CD4-positive, alpha-beta T cell treated with Interleukin-6 at 100 ng/mL for 8 hours (primary cell): ENCODE measurements at places on chromosomes 7 and 10.
A peak's percentile ranks its signal among the peaks of the same experiment; 100 is the strongest.

- no peak for DNase-seq
Measured at GRCh38 chr7:157693071-157693520, 356.3 kb downstream of the DNAJB6 start.

DNA sequence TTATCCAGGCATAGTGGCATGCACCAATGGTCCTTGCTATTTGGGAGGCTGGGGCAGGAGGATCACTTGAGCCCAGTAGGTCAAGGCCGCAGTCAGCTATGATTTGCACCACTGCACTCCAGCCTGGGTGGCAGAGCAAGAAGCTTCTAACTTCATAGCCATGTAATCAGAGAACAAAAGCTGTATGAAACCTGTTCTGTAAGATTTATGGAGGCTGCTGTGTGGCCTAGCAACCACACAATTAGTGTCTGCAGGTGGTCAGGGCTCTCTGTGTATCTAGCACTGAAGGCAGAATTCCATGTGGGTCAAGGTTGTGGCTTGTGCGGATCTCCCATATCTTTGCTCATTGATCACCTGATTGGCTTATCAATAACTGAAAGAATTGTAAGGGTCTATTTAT lies 221.5 kb upstream of the FOXK1 start:
- no peak for DNase-seq

GRCh38 chr7:116445447-116446211 lies 53.9 kb upstream of the CAV2 start:
- DNase-seq: no peak

DNA sequence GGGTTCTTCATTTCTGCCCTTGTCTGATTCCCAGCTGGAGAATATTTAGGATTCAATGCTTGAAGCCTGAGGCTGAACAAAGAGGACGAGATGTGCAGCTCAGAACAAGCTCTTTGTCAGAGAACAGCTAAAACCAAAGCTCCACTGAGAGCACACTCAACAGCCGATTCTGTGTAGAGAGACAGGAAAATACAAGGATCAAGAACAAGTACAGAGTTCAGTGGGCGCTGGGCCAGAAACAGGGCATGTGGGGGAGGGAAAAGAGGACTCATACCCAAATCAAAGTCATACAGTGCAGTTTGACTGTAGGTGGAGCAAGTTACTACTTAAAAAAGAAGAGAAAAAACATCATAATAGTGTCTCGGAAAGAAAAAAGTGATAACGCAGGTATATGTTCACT lies at the start of gene AGMO:
TSS of gene AGMO (minus strand) at position 181 of the 400 bp plus-strand sequence.
- DNase-seq: no peak

DNA sequence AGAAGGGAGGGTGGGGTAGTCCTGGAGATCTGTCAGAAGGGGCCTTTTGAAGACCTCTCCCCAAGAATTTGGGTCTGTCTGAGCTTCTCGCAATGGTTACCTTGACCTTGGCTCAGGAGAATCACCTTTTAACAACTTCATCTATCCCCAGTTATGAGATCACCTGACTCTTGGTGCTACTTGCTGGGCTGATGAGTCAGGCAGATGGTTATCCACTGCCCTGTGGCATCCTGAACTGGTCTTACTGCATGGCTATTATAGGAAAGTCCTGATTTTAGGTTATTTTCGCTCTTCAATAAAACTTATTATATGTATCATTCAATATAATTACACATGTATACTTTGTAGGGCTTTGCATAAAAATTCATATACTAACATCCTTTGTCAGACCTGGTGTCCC lies 274.7 kb downstream of the GFRA1 start:
- no peak for DNase-seq

GRCh38 chr7:21939136-21939857 lies 6.4 kb downstream of the CDCA7L start:
- DNase-seq: no peak

DNA sequence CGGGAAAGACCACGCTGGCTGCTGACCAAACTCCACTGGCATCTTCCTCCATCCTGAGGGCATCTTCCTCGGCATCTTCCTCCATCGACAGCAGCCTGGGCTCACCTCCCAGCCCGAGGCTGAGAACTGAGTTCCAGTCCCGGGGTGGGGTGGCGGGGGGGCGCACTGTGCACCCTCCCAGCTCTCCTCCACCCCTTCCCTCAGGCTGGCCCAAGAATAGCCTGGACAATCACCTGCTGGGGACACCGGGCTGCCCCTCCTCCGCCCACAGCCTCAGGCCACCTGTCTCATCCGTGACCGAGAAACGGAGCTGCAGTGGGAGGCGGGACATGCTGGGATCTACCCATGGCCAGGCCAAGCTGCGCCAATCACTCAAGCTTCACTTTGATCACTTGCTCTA lies 37.2 kb downstream of the DIP2C start:
- DNase-seq: no peak

DNA sequence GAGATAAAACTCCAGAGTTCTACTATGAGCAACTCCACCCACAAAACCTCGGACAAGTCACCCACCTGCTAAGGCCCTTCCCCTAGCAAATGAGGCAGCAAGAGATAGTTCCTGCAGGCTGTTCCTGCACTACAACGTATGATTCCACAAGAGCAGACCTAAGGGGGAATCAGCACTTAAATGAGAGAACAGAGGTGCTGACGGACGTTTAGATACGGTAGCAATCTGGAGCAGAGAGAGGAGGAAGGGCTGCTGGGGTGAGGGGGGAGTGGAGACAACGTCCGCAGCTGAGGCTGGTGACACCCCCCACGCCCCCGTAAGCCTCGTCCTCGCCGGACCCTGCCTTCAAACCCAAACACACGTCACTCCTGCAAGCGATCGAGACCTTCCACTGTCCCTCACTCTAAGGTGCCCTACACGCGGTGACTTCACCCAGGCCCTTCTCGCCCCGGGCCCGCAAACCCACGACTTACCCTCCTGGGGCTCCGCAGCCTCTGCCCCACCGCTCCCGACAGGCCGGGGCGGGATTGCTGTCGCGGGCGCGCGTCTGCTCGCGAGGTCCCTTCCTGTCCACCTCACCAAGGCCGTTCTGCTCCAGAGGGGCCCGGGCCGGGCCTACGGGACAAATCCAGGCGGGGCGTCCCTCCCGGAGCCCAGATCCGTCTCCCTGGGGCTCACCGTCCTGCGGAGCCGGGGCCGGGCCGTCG lies 635 bp downstream of the ZNF12 start:
- no peak for DNase-seq

- DNase-seq: no peak
Measured at GRCh38 chr10:105973902-105974301, 1190.6 kb downstream of the SORCS1 start.

- no peak for DNase-seq
Measured at GRCh38 chr7:260441-261281, 29.3 kb upstream of the FOXL3 start.

DNA sequence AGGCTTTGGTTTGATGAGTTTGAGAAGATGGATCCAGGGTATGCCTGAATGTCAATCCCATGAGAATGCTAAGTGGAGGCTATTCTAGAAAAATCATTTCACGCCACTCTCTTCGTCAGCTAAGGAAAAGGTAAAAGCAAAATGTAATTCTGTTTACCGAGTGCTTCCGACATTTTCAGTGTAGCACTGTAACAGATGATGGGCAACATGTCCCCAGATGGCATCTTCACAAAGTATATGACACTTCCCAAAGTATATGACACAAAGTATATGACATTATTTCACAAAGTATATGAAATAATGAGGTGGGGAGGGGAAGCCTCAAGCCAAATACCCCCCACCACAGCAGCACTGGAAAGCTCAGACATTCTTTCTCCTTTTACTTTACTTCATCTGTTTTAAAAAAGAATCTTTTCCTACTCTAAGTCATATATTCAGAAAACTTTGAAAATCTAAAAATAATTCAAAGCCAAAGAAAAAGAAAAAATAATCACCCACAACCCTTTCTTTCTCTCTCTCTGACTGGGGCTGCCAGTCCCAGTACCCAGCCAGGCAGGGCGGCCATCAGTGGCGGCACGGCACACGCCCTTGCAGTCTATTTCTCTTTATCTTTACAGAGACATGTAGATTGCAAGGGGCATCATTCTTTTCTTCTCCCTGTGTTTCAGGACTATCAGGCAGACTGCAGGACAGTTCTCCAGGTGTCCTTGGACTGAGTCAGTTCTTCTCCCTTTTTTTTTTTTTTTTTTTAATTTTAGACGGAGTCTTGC lies 179.8 kb downstream of the SNX10 start:
- no peak for DNase-seq

- DNase-seq: no peak
Measured at GRCh38 chr7:117597755-117598154, 117.9 kb downstream of the CFTR start.

DNA sequence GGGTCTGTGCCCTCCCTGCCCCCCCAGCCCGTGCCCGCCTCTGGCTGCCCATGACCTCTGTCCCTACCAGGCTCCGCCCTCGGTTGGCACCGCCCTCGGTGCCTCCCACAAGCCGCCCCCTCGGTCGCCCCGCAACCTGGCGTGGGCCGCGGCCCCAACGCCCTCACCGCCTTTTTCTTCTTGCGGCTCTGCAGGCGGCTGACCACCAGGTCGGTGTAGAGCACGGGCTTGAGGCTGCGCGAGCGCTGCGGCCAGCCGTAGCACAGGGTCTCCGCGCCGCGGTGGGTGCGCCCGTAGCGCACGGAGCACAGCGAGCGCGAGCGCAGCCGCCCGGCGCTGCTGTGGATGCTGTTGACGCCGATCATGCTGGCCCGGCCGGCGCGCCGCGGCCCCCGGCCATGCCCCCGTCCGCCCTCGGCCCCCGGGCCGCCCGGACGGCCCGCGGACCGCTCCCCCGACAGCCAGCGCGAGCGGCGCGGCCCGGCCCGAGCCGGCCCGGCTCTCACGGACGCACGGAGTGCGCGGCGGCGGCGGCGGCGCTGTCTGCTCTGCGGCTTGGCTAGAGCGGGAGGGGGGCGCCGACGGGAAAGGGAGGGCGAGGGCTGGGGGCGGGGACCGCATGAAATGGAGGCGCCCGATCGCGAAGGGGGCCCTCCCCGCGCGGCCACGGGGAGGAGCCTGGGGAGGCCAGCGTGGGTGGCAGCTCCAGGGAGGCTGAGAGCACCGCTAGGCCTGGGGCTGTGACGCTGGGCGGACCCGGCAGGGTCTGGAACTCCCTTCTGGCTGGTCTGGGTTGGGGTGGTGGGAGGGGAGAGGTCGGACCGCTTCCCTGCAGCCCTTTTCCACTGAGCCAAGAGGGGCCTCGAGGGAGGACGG lies 9.6 kb downstream of the PSD start:
- DNase-seq: peak; percentile 71

- DNase-seq: no peak
Measured at GRCh38 chr7:79563821-79564522, 110.5 kb upstream of the MAGI2 start.

DNA sequence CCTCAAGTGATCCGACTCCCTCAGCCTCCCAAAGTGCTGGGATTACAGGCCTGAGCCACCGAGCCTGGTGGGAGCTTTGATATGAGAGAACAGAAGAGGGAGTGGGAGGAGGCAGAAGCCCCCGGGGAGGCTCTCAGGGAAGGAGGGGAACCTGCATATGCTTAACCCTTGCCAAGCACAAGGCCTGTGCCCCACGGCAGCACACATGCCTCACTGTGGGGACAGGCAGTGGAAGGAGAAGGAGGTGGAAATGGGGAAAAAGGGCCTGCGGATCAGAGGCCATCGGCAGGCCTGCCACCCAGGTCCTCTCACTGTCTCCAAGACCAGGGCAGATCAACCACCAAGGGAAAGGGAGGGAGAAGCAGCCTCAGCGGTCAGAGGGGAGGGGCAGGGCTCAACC lies 7.2 kb upstream of the GRID1 start:
- no peak for DNase-seq

DNA sequence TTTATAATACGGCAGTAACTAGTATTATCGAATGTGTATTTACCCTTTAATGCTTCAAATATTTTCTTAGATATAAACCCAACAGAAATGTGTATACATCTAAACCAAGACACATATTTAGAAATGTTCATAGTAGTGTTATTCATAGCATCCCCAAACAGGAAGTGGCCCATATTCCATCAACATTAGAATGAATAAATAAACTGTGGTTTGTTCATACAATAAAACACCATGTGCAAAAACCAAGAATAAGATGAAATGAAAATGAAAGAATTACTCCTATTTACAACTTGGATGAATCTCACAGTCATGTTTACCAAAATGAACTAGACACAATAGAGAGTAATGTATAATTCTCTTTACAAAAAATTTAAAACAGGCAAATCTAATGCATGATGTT lies 9.2 kb upstream of the CAV2 start:
- no peak for DNase-seq

GRCh38 chr10:18313626-18314025 lies 173.4 kb downstream of the CACNB2 start:
- DNase-seq: no peak
